Endodermal cell (in vitro differentiated cells): ENCODE measurements at places on chromosomes 12 and 14. TPM values are rescaled to one million over a fixed set of nuclear protein-coding genes. Genes with fewer than 3 reads are reported as not detected.

LPAR5 gene
- total RNA-seq = 0.59 and 0.73 TPM in 2 replicates

EEA1 gene
- total RNA-seq = 25.8 and 28.2 TPM in 2 replicates

IAPP gene
- 0.32 TPM in 1 of 2 replicates, not detected in the other for total RNA-seq

C1R gene
- total RNA-seq = 2.1 to 3.9 TPM (median 2.9 TPM) in 3 replicates
